Activated T-helper 1 cell treated with anti-CD3 and anti-CD28 coated beads, Interleukin-12 subunit alpha, Interleukin-12 subunit beta, Interleukin-2, Interleukin-4 antibody, amounts not matched to agents 30 ng/mL and 10 ng/mL and 1 ng/mL, durations not matched to agents 14 hours and 24 hours and 36 hours (primary cell): ENCODE measurements at places on chromosomes 5 and 9. TPM values are rescaled to one million over a fixed set of nuclear protein-coding genes. Genes with fewer than 3 reads are reported as not detected.

GRCh38 chr5:52560366-52560765, 227.3 kb upstream of the ITGA1 start:
- no peak for DNase-seq

IFNA5 gene
- not detected in 2 replicates for total RNA-seq

GRCh38 chr9:90433398-90433941, 209.2 kb downstream of the DIRAS2 start:
- DNase-seq, result no peak

DNA sequence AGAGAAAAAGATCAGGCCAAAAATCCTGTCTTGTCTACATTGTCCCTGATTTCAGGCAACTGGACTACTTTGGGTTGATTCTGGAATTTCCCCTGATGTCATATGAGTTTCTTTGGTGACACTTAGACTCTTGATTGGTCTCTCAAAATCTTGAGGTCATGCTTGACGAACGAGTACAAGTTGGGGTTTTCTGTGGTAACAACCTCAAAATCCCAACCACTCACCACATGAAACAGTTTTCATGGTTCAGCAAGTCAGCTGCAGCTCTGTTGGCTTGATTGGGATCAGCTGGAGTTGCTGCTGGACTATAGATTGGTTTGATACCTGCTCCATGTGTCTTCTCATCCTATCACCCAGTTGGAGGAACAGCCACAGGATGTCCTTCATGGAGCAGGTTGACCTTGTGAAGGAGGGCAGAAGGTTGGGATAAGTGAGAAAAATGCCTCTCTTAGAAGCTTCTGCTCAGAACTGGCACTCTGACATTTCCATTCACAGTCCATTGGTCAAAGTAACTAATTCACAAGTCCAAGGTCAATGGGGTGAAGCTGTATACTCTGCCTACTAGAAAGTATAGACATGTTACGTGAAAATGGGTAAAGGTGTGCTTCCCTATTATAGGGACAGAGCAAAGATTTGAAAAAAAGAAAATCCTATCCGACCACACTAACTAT, 284.5 kb downstream of the SH3GL2 start:
- DNase-seq, result no peak

GRCh38 chr9:91348191-91348807, 13.4 kb downstream of the AUH start:
- DNase-seq, result no peak

DNA sequence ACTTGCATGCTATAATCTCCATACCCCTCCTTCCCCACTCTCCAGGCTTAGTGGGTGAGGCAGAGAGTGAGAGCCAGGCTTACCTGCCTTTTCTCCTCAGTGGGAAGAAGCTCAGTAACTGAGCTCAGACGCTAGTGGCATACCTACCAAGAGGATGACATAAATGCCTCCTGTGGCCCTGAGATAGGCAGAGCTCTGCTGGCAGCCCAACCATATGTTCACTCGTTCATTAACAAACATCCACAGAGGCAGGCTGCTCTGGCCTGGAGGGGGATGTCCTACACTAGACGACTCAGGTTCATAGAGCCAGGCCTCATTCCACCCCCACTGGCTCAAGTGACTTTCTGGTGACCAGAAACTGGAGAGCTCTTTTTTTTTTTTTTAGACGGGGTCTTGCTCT, 81.3 kb downstream of the THBS4 start:
- DNase-seq, result no peak

SPTAN1 gene
- total RNA-seq, result 298 and 304 TPM in 2 replicates

DNA sequence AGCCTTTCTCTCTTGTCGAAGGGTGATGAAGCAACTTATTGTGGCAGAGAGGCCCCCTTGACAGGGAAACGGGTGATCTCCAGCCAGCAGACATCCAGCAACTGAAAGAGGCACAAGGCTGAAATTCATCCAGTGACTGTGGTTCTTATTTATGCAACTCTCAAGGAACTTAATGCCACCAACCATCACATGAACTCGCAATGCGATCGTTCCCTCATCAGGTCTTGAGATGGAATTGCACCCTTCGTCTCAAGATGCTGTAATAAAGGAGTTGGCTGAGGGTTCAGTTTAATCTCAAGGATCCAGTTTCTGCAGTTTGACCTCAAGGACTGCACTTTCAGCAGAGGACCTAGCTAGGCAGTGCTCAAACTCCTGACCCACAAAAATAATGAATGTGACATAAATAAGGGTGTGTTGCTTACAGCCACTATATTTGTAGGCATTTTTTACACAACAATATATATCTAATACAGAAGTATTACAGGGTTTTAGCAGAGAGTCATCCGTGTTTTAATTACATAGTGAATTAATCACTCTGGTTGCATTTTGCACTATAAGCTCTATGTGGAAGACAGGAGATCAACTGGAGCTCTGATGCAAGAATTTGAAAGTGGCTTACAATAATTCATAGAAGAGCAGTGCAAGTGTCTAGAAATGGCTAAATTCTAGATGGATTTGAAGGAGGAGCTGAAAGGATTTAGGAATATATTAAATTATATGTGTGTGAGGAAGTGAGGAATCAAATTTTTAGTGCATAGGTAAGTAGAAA, 957.8 kb upstream of the CTNND2 start:
- DNase-seq, result no peak

GRCh38 chr5:159891371-159891770, 24.9 kb upstream of the ADRA1B start:
- no peak for DNase-seq

GRCh38 chr5:11528720-11529119, 375.5 kb downstream of the CTNND2 start:
- no peak for DNase-seq

DNA sequence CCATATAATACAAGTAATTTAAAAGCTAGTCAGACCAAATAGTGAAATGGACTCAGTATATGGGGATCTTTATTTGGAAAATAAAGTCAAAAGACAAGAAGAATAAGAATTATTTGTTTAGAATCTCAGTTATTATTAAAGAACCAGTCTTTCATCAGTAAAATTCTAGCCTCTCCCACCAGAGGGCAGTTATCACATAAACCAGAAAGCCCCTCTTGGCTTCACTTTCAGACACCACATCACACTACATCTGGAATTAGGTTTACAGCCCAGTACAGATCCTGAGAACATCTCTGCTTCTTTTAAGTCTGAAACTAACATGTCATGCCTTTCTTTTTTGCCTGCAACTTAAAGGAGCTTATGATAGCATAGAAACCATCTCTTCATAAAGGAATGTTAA, 12.2 kb upstream of the HSPB3 start:
- no peak for DNase-seq

GRCh38 chr5:142053426-142054151, 40.8 kb upstream of the GNPDA1 start:
- DNase-seq, result no peak

GRCh38 chr5:134502259-134502658, 23.2 kb upstream of the JADE2 start:
- DNase-seq, result no peak

- no peak for DNase-seq
Measured at GRCh38 chr5:22465177-22465576, 388.0 kb downstream of the CDH12 start.

DNA sequence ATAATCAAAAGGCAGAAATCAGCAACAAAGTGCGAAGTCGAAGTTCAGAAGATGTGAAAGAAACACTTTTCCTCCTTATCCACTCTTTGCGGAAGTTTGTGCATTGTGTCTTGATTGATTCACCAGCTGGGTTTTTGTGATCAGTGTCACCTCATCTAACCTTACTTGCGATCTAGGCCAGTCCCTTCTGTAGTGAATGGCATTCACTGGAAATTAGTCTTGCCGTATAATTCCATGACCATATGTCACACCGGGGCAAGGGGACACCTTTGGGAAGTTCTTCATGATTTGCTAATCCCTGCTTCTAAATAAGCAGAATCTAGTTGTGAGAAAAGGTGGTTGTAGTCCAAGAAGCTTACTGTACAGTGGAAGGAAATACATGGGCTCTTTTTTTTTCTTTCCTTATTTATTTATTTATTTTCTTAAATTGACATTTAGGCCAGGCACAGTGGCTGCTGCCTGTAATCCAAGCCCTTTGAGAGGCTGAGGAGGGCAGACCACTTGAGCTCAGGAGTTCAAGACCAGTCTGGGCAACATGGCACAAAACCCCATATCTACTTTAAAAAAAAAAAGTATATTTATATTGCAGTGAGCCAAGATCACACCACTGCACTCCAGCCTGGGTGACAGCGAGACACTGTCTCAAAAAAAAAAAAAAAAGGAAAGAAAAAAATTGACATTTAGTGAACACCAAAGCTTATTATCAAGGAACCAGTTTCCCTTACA, 7.8 kb downstream of the RAI14 start:
- no peak for DNase-seq

DNA sequence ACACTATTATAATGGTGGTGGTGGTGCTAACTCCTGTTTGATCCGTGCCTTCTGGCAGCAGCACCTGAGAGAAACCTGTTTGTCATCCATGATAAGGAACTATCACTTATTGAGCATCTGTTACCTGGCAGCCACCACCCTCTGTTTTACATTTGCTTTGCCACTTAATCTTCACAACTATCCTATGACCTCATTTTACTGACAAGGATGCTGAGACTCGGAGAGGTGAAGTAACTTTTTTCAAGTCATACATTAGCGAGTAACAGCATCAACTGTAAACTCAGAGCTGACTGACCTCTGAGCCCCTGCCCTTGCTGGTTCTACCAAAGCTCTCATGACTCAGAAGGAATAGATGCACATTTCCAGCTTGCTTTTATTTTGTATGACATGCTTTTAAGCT, 81.1 kb downstream of the EGFLAM start:
- DNase-seq, result no peak

DNA sequence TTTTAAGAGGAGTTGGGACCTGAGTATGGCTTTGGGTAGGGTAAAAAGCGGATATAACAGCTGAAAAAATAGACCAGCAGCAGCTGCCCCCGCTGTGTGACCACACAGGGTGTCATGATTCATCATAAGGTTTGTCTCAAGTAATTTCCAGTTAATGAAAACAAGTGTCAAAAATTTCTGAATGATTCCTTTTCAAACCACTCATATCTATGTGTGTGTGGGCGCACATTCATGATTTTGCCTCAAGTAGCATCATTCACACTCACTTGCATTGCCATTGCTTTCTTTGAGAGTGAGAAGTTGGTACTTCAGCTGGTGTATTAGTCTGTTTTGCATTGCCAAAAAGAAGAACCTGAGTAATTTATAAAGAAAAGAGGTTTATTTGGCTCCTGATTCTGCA, 12.1 kb upstream of the TNFAIP8 start:
- no peak for DNase-seq
